Regular cardiac myocyte (primary cell): ENCODE measurements at places on chromosomes 3 and 15. TPM values are rescaled to one million over a fixed set of nuclear protein-coding genes. Genes with fewer than 3 reads are reported as not detected.

Gene TM4SF18
- total RNA-seq: 0.56 and 0.77 TPM in 2 replicates

Gene SLC12A8
- 4.0 and 12.4 TPM in 2 replicates for total RNA-seq

Gene CYP1A2
- not detected in 2 replicates for total RNA-seq

Gene VPS18
- total RNA-seq: 47.9 and 49.5 TPM in 2 replicates

Gene RBPMS2
- not detected in 2 replicates for total RNA-seq

Gene SPESP1
- total RNA-seq: 3.3 and 4.2 TPM in 2 replicates

Gene SACM1L
- 30.4 and 35.3 TPM in 2 replicates for total RNA-seq

Gene ACTRT3
- 3.1 and 4.4 TPM in 2 replicates for total RNA-seq

Gene MRPL46
- total RNA-seq: 11.3 and 16.1 TPM in 2 replicates

Gene DAZL
- not detected in 2 replicates for total RNA-seq

Gene TTLL13
- total RNA-seq: not detected in 2 replicates

Gene HTR3E
- not detected in 2 replicates for total RNA-seq

Gene RTP4
- 0.58 and 0.85 TPM in 2 replicates for total RNA-seq

Gene CILP
- total RNA-seq: under 0.01 TPM in 1 of 2 replicates, not detected in the other

Gene HYAL1
- 0.96 and 2.5 TPM in 2 replicates for total RNA-seq

Gene SMCO1
- total RNA-seq: 0.19 and 0.28 TPM in 2 replicates

Gene SPINK8
- not detected in 2 replicates for total RNA-seq

Gene LTF
- total RNA-seq: 0.38 and 2.0 TPM in 2 replicates

Gene MAP2K5
- total RNA-seq: 2.7 and 4.8 TPM in 2 replicates

Gene AAGAB
- total RNA-seq: 51.9 and 55.8 TPM in 2 replicates

Gene PCCB
- 51.9 and 57.5 TPM in 2 replicates for total RNA-seq

Gene PEX5L
- total RNA-seq: under 0.01 TPM in 2 replicates

Gene EEF1AKMT4
- 3.4 and 6.9 TPM in 2 replicates for total RNA-seq

Gene FEZF2
- total RNA-seq: not detected in 2 replicates

Gene UROC1
- not detected in 2 replicates for total RNA-seq

Gene PRRT3
- 1.2 and 2.0 TPM in 2 replicates for total RNA-seq

Gene NLGN1
- 5.9 and 6.1 TPM in 2 replicates for total RNA-seq

Gene CAMKV
- under 0.01 TPM in 1 of 2 replicates, not detected in the other for total RNA-seq

Gene SERINC4
- total RNA-seq: not detected in 2 replicates

Gene CMC1
- total RNA-seq: 2.5 and 5.4 TPM in 2 replicates

Gene PIF1
- total RNA-seq: 6.8 and 9.2 TPM in 2 replicates

Gene IL16
- 0.56 TPM in 1 of 2 replicates, not detected in the other for total RNA-seq

Gene FBXO40
- not detected in 2 replicates for total RNA-seq

Gene MAN2C1
- total RNA-seq: 80.5 and 119 TPM in 2 replicates

Gene LIPC
- total RNA-seq: under 0.01 and 0.85 TPM in 2 replicates

Gene TNFAIP8L3
- total RNA-seq: 17.8 and 23.8 TPM in 2 replicates
